Prostate gland (tissue), 2 donors: ENCODE measurements at places on chromosomes 7 and 10. TPM values are rescaled to one million over a fixed set of nuclear protein-coding genes. Genes with fewer than 3 reads are reported as not detected.

The SPDYE2B gene
- not detected for total RNA-seq

GRCh38 chr7:78528964-78529363 lies 730.4 kb downstream of the PHTF2 start:
- H3K27ac ChIP-seq: no peak overlapping the region
- no peaks in the 10 kb centered on the region for H3K4me1 ChIP-seq
- H3K36me3 ChIP-seq: no peaks in the 10 kb centered on the region
- no peaks in the 10 kb centered on the region for H3K27me3 ChIP-seq
- no peak overlapping the region for H3K4me3 ChIP-seq

- no peak overlapping the region for H3K4me3 ChIP-seq
- DNase-seq: no peak
- H3K36me3 ChIP-seq: no peaks in the 10 kb centered on the region
- no peaks in the 10 kb centered on the region for H3K27me3 ChIP-seq
- H3K4me1 ChIP-seq: peaks cover 2% of the 10 kb centered on the region
These were observed 49.1 kb downstream of the SLC37A3 start for GRCh38 chr7:140349144-140349771.

DNA sequence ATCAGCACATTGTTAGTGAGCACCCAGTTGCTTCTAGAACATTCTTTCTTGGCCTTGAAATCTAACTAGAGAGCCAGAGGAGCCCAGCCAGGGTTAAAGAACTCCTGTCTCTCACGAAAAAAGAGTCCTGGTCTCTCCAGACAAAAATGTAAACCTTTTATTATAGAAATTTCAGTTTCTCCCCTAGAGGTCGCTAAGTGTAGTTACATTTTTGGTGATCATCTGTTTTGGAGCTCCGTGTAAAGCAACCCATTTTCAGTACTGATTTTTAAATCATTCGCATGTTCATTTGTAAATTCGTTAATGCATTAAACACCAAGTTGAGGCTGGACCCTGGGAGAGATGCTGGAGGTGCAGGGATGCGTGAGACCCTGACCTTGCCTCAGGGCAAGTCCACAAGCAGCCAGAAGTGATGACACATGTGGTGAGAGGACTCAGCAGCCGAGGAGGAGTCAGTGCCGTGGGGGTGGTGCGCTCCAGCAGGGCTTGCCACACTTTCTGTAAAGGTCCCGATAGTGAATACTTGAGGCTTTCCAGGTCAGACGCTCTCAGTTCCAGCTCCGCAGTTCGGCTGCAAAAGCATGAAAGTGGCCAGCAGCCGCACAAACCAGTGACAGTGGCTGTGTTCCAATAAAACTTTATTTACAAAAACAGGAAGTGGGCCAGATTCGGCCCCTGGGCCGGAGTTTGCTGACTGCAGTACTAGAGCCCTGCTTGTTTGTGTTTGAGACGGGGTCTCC lies 578.6 kb upstream of the FOXK1 start:
- H3K27ac ChIP-seq: no peak overlapping the region
- no peak overlapping the region for H3K4me3 ChIP-seq
- H3K27me3 ChIP-seq: no peaks in the 10 kb centered on the region
- DNase-seq: no peak
- no peaks in the 10 kb centered on the region for H3K4me1 ChIP-seq
- no peaks in the 10 kb centered on the region for H3K36me3 ChIP-seq

The HOXA6 gene
- total RNA-seq: 6.9 TPM

- H3K27ac ChIP-seq: no peak overlapping the region
- no peaks in the 10 kb centered on the region for H3K4me1 ChIP-seq
- H3K4me3 ChIP-seq: no peak overlapping the region
- no peak for DNase-seq
- no peaks in the 10 kb centered on the region for H3K27me3 ChIP-seq
These were observed 35.5 kb upstream of the WAPL start for GRCh38 chr10:86556933-86557649.

DNA sequence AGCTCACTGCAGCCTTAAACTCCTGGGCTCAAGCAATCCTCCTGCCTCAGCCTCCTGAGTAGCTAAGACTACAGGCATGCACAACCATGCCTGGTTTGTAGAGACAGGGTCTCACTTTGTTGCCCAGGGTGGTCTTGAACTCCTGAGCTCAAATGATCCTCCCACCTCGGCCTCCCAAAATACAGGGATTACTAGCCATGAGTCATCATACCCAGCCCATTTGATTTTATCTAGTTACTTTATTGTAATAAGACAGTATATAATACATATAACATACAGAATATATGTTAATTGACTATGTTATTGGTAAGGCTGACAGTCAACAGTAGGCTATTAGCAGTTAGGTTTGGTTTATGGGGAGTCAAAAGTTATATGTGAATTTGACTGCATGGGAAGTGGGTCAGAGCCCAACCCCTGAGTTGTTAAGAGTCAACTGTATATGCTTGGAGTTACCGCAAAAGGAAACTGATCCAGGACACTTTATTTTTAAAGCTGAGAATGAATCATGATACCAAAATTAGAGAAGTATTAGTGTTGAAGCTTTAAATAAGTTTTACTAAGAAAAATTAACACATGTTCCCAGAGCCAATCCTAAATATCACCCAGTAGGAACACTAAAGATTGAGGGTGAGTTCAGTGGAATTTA lies 20.7 kb upstream of the KMT2E start:
- no peak overlapping the region for H3K27ac ChIP-seq
- no peak overlapping the region for H3K4me3 ChIP-seq
- H3K4me1 ChIP-seq: peaks cover 6% of the 10 kb centered on the region
- H3K27me3 ChIP-seq: no peaks in the 10 kb centered on the region
- DNase-seq: no peak
- no peaks in the 10 kb centered on the region for H3K36me3 ChIP-seq

The NEUROG3 gene
- not detected for total RNA-seq

The OR6V1 gene
- total RNA-seq: not detected

GRCh38 chr10:89795840-89796239 lies 94.5 kb downstream of the KIF20B start:
- H3K36me3 ChIP-seq: no peaks in the 10 kb centered on the region
- H3K4me1 ChIP-seq: no peaks in the 10 kb centered on the region
- no peak for DNase-seq
- H3K4me3 ChIP-seq: no peak overlapping the region

The TMEM229A gene
- 51.7 TPM for total RNA-seq

- H3K4me1 ChIP-seq: no peaks in the 10 kb centered on the region
- H3K36me3 ChIP-seq: no peaks in the 10 kb centered on the region
- H3K27ac ChIP-seq: no peak overlapping the region
- no peak overlapping the region for H3K4me3 ChIP-seq
- no peaks in the 10 kb centered on the region for H3K27me3 ChIP-seq
These were observed 4.7 kb upstream of the ABLIM1 start for GRCh38 chr10:114662646-114663217.

- H3K27ac ChIP-seq: no peak overlapping the region
- DNase-seq: no peak
- H3K4me1 ChIP-seq: peaks cover 8% of the 10 kb centered on the region
- no peaks in the 10 kb centered on the region for H3K27me3 ChIP-seq
These were observed 210.7 kb upstream of the FRMD4A start for GRCh38 chr10:14541379-14541778.

DNA sequence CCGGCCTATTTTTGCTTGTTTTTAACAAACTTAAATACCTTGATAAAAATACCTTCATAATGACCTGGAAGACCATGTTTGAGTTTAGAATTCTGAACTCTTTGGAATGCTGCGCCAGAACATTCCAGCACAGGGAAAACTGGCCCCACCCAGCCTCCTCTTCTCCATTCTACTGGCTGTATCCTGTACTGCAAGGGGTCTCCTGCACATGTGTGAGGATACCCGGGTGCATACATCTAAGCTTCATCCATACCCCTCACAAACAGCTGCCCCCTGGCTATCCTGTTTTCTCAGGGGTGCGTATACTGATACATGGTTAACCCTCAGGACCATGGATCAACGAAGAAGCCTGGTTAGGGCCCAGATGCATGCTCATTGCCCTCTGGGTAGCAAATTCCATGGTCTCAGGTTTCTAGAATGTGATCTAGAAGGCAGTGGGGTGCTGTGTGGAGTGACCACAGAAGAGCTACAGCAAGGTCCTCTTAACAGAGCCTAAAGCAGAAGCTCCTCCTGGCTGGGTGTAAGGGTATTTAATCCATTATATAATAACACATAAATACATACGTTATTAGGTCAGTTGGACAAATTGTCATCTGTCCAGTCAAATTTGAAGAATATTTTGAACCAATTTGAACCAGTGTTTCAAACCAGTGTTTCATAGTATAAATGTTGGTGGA lies 26.1 kb downstream of the HACD1 start:
- H3K4me3 ChIP-seq: no peak overlapping the region
- no peak for DNase-seq
- H3K36me3 ChIP-seq: no peaks in the 10 kb centered on the region
- H3K27ac ChIP-seq: no peak overlapping the region

The TRIM50 gene
- 5.1 TPM for total RNA-seq

The TUBB8 gene
- total RNA-seq: not detected

DNA sequence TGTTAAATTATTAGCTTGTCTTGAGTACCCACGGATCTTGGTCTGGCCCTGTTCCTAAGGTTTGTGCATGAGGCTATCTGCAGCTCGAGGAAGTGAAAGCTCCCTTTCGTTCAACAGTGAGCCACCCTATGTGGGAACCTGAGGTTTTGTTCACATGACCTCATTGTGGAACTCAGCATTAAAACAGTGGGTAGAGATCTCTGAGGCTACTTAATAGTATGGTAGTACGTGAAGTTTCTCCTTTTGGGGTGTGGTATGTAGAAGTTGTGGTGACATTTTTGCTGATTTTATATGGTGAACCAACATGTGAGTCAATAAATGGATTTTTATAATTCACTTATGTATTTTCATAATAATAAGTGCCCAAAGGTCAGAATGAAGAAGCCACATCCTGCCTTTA lies 252.7 kb upstream of the FERD3L start:
- no peak overlapping the region for H3K27ac ChIP-seq
- no peaks in the 10 kb centered on the region for H3K36me3 ChIP-seq
- no peaks in the 10 kb centered on the region for H3K27me3 ChIP-seq
- no peaks in the 10 kb centered on the region for H3K4me1 ChIP-seq
- no peak for DNase-seq

- no peaks in the 10 kb centered on the region for H3K36me3 ChIP-seq
- no peak overlapping the region for H3K4me3 ChIP-seq
- no peaks in the 10 kb centered on the region for H3K27me3 ChIP-seq
- no peak overlapping the region for H3K27ac ChIP-seq
- H3K4me1 ChIP-seq: no peaks in the 10 kb centered on the region
These were observed 8.3 kb upstream of the SMKR1 start for GRCh38 chr7:129494041-129494440.

- H3K36me3 ChIP-seq: no peaks in the 10 kb centered on the region
- H3K4me1 ChIP-seq: no peaks in the 10 kb centered on the region
- no peak overlapping the region for H3K4me3 ChIP-seq
These were observed 128.4 kb downstream of the PAXIP1 start for GRCh38 chr7:154874409-154875113.

- no peak overlapping the region for H3K4me3 ChIP-seq
- no peaks in the 10 kb centered on the region for H3K4me1 ChIP-seq
- no peaks in the 10 kb centered on the region for H3K36me3 ChIP-seq
- H3K27ac ChIP-seq: no peak overlapping the region
- no peaks in the 10 kb centered on the region for H3K27me3 ChIP-seq
These were observed 54.5 kb downstream of the CUL2 start for GRCh38 chr10:35035606-35036005.

The LRIT1 gene
- total RNA-seq: 1.1 TPM

- no peaks in the 10 kb centered on the region for H3K36me3 ChIP-seq
- no peak overlapping the region for H3K27ac ChIP-seq
- no peak for DNase-seq
- H3K27me3 ChIP-seq: no peaks in the 10 kb centered on the region
These were observed 235.5 kb downstream of the SKIDA1 start for GRCh38 chr10:21289961-21290360.

The VOPP1 gene
- total RNA-seq: 29.4 TPM

DNA sequence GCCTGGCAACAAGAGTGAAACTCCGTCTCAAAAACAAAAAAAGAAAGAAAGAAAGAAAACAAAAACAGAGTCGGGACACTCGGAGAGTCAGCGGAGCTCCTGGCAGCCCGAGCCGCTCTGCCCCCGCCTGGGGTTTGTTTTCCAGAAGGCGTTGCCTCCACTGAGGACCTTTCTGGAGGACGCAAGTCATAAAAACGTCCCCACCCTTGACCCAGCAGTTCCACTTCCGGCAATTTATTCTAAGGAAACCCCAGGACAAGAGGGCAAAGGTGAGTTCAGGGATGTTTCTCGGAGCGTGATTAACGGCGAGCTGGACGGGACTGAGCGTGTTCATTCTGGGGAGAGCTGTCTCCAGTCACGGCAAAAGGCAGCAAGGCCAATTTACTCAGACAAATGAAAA lies 27.0 kb upstream of the SUN1 start:
- DNase-seq: no peak
- no peaks in the 10 kb centered on the region for H3K36me3 ChIP-seq
- no peak overlapping the region for H3K27ac ChIP-seq

GRCh38 chr7:22470981-22471380 lies 29.0 kb downstream of the STEAP1B start:
- no peaks in the 10 kb centered on the region for H3K27me3 ChIP-seq
- no peak for DNase-seq
- H3K27ac ChIP-seq: no peak overlapping the region
- no peak overlapping the region for H3K4me3 ChIP-seq
- no peaks in the 10 kb centered on the region for H3K36me3 ChIP-seq

The MCU gene
- total RNA-seq: 11.0 TPM

DNA sequence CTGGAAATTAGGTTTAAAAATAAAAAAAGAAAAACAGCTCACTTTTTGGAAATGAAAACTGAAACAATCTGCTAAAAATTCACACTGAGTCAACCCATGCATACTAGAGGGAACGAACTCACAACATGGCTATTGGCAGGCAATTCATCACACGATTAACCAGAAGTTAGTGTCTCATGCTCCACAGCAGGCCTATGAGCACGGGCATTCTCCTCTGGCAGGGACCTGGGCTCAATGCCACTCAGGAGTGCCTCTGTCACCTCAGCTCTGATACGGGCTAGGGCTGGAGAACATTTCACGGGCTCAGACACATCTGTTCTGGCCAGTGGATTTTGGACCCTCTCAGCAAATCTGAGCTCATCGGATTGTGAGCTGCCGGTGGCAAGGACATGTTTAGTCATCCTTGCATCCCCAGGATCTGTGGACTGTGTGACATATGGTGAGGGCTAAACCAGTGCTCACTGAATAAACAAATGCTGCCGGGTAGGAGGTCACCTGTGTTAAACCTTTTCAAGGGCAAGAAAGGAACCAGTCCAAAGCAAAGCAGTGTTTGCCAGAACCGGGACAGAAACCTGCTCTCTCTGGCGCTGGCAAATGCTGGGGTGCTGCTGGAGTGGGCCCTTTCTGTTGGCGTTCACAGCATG lies 40.1 kb downstream of the POLR3A start:
- H3K4me1 ChIP-seq: no peaks in the 10 kb centered on the region
- DNase-seq: no peak
- H3K27ac ChIP-seq: peak overlapping the region; percentile 77
- H3K27me3 ChIP-seq: no peaks in the 10 kb centered on the region
- H3K36me3 ChIP-seq: peaks cover 14% of the 10 kb centered on the region
- no peak overlapping the region for H3K4me3 ChIP-seq

DNA sequence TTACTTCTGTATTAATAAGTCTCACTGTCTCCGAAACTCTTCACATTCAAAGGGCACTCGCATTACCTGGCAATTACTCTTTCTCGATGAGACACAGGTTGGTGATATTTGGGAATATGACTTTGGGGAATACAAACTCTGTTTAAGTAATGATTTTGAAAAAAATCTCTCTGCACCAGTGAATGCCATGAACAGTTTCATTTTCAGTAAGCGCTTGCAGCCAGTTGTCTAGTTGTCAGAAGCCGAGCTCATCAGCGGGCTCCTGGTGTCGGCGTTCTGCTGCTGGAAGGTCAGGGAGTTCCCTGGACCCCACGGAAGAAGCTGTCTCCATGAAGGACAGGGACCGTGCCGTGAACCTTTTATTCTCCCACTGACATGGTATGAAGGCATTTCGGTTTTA lies 57.7 kb downstream of the PTPRE start:
- no peak for DNase-seq
- no peak overlapping the region for H3K4me3 ChIP-seq
- no peak overlapping the region for H3K27ac ChIP-seq
- no peaks in the 10 kb centered on the region for H3K27me3 ChIP-seq
- H3K36me3 ChIP-seq: no peaks in the 10 kb centered on the region
